ENCODE measurements at places on chromosomes 1 and 21. TPM values are rescaled to one million over a fixed set of nuclear protein-coding genes. Genes with fewer than 3 reads are reported as not detected.

DNA sequence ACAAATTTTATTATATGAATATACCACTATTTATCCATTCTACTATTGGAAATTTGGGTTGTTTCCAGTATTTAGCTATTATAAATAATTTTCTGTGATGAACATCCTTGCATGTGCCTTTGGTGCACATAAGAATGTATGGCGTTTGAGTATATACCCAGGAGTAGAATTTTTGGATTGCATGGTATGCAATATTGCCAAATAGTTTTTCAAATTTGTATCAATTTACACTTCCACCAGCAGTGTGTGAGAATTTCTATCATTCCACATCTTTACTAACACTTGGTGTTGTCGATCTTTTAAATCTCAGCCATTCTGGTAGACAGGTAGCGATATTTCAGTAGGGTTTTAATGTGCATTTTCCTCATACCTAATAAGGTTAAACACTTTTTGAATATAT, 9.2 kb upstream of the FNBP1L start:
- DNase-seq: no peak

DNA sequence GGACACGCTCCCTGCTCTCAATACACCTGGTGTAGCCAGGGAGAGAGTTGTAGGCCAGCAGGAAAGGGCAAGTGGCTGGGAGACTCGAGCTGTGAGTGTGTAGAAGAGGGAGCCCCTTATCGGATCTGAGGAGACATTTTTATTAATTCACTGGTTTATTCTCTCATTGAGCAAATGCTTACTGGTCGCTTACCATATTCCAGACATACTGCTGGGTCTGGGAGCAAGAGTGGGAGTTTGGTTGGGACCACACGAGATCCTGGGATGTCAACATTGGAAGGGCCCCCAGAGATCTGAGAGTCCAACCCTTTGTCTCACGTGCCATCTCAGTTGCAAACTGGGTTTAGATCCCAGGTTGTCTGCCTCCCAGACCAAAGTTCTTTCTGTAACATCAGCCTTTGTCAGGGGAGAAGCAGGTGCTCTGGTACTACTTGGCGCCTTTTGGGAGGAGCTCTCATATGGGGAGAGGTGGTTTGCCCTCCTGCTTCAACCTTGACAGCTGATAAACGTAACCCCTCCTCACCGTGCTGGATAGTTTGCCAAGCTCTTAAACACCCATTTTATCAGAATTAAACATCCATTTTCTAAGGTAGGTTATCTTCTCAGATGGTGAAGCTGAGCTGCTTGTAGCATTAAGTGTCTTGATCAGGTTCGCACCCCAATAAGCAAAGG, 742 bp downstream of the TMEM222 start:
- peak; percentile 48 for DNase-seq

DNA sequence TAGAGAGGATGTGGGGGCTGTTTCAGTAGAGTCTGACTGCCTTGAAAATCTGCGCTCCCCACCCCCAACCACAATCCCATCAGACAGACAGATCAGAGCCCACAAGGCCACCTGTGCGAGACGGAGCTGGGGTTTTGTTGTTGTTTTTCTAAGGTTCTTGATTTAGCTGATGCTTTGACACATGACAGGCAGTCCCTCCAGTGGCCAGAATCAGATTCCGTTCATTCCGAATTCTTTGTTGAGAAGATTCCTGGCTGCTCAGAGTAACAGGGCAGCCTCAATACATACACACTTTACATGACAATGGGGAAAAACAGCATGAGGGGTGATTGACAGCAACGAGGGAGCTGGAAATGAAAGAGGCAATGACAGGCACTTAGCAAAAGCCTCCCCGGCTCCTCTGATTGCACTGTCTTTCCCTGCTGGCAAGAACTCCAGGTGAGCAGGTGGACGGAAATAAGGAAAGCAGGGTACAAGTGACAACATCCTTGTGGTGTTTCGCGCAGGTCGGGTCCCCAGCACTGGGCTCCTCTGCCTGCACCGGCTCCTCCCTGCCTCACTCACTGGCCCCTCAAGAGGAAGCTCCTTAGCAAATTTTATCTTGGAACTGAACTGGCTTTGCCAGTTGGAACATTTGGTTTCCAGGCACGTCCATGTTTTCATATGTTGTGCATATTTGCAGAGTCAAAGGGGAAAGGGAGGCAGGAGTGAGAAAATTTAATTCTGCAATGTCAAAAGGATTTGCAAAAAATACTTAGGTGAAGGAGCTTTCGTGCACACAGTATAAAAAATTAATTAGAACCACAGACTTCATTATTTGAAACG, 148.7 kb downstream of the PGBD5 start:
- peak; percentile 94 for DNase-seq

DNA sequence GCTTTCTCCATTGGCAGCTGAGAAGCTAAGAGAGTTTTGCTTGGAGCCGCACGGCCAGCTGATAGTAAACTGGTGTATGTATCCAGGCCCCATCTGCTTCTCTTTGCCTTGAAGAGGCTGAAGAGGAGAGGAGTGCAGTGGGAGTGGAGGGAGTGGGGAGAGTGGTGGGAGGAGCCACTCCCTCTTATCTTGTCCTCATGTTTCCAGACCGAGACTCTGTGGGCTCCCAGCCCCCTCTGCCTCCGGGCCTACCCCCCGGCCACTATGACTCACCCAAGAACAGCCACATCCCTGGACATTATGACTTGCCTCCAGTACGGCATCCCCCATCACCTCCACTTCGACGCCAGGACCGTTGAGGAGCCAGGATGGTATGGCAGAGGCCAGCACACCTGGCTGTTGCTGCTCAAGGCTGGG, 6.0 kb upstream of the LRRC71 start:
- no peak for DNase-seq

DNA sequence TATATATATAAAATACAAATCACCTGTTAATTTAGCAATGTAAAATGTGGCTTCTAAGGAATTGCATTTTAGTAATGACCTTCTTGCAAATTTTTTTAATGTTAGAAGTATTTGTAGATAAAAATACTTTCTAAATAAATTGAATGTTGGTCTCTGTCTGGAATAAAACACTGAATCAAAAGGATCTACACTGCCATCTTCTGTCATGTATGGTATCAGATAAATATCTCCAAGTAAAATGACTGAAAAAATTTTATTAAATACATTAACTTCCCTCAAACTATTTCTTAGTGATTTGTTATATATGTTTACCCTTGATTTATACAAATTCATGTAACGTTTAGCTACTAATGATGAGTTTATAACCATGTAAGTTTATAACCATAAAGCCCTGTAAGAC, 2029.3 kb downstream of the MRPL39 start:
- no peak for DNase-seq

- no peak for DNase-seq
Measured at GRCh38 chr1:11147197-11147770, 41.9 kb upstream of the ANGPTL7 start.

GRCh38 chr1:218679391-218679790, 334.3 kb downstream of the TGFB2 start:
- no peak for DNase-seq

GRCh38 chr1:93770640-93771039, 89.0 kb upstream of the BCAR3 start:
- no peak for DNase-seq

NR5A2 gene
- total RNA-seq: 13.2 TPM

DNA sequence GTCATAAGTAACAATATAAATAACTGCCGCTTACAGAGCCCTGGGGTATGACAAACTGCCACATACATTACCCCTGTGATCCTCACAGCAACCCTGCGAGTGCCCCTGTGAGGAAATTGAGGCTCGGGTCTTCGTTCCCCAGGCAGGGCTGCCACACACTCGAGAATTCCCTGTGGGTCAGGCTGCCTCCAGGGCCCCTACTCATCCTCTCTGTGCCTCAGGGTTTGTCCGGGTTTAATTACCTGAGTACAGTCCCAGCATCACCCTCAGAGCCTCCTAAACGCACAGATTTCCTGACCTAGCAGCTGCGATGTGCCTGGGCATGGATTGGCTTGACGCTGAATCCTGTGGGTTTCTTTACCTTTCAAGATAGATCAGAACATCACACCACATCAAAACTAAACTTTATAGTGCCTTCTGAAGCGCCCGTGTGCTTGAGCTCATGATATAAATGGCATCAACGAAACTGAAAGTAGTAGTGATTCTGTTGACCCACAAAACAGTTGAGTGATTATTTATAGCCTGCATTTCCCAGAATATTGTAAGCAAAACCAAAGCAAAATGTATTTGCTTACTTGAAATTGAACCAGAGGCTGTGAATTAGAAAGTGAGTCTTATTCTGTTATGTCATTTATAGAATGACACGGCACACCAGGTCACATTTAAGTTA, 14.0 kb downstream of the SLC37A1 start:
- no peak for DNase-seq

DNA sequence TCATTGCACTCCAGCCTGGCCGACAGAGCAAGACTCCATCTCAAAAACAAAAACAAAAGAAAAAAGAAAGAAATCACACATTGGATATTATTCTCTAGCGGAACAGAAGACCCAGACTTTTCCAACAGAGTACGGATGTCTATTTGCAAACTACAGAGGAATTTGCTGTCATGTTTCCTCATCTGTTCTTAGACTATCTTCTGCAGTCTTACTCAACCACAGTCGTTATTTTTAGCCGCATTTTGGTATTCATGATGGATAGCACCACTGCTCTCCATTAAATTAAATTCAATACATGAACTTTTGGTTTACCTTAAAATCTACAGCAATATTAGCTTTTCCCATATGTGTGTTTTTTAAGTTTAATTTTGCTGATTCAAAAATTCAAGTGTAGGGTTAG, 14.2 kb upstream of the HEATR1 start:
- no peak for DNase-seq

CTTNBP2NL gene
- 15.3 TPM for total RNA-seq

DNA sequence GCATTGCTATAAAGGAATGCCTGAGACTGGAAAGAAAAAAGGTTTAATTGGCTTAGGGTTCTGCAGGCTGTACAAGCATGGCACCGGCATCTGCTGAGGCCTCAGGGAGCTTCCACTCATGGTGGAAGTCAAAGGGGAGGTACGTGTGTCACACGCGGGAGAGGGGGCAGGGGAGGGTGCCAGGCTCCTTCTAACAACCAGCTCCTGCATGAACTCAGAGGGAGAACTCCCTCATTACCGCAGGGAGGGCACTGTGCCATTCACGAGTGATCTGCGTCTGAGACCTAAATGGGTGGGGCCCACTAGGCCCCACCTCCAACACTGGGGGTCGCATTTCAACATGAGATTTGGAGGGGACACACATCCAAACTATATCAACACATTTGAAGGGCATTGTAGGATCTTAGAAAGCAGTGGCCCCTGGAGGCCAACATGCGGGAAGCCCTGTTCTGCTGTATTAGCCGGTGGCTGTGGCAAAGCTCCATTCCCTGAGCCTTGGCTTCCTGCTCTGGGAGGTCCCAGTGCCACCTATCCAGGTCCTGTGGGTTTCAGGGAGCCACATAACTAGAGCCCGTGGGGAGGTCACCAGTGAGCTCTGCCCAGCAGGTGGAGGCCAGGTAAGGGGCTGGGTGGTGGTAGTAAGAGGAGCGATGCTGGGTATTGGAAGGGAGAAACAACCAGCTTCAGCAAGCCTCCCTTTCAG, 10.0 kb downstream of the WNT3A start:
- peak; percentile 48 for DNase-seq

GRCh38 chr1:226526801-226527595, 21.6 kb upstream of the STUM start:
- DNase-seq: peak; percentile 88

DNA sequence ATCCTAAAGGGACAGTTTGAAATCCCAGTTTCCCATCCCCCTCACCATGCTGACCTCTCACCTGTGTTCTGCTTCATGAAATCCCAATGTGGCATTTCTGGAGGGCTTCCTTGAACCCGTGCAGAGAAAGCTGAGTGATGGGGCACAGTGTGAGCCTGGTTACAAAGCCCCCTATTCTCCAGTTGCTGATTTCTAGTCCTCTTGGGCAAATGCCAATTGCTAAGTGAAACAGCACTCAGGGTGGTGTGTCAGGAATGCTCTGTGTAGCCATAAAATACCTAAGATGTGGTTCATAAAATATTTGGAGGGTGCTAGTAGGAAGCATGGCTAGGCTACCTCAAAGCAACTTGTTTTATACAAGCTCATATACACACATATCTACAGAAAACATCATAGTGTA, 32.0 kb downstream of the SUSD4 start:
- DNase-seq: no peak

DNA sequence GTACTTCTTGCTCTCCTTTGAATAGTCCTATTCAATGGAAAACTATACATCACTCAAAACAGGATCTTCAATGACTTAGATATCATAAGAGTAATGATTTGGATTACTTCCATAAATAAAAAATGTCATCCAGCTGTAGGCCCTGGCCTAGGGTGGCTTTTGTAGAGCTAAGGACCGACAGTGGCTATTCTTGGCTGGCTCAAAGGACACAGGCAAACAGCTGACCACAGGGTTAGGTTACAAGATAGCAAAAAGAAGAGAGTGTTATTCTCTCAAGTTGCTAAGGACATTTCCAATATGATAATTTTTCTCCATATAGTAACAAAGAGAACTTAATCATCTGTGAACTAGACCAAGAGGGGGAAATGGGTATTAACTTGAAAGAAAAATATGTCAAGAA, 495.1 kb downstream of the PLPP3 start:
- no peak for DNase-seq

GRCh38 chr1:202333861-202334260, 7.9 kb downstream of the UBE2T start:
- DNase-seq: no peak

DNA sequence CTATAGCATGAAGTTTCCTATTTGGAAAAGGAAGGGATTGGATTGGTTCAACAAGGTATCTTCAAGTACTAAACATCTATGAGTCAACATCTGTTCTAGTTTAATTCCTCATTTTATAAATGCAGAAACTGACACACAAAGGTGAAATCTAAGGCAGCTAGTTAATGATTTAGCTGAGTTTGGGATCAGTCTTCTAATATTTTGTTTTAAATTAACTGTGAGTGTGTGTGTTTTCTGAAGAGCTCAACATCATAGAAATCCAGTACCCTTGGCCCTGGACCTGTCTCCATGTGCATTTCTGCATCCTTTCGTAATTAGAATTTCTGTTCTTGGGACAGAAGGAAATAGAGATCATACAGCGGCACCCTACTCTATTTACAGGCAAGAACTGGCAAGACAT, 105.9 kb downstream of the RGS2 start:
- DNase-seq: no peak

EPHA8 gene
- total RNA-seq: 4.8 TPM

TRAPPC10 gene
- 24.8 TPM for total RNA-seq

DNA sequence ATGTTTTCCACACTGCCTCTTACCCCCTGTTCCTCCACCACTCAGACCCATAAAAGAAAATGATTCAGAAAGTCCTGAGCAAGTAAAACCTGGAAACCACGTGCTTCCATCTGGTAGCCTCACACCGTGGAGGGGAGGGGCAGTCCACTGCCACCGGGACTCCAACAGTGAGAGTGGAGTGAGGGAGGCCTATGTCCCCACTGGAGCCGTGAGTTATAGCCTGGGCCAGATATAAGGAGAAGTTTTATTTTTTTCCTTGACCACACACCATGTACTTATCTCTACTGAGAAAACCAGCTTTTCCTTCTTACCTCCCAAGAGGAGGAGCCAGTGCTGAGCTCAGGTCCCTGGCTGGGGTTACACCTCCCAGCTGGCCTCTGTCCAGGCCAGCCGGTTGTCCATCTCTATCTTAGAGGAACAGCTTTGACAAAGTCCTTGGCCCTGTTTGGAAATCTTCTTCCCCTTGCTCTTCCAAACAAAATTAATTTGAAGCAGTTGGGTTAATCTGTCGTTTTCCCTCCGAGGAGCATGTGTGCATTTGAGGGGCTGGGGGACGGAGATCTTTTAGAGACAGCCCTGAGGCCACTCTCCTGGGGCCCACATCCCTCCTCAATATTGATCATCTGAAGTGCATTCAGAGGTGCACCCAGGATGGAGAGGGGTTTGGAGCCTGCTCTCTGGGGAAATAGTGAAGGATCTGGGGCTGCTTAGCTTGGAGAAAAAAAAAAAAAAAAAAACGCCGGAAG, 49.1 kb upstream of the SERBP1 start:
- DNase-seq: no peak

GRCh38 chr1:33394770-33395169, 36.1 kb downstream of the PHC2 start:
- DNase-seq: no peak

Measured in H7 (cell line).